NCI-H2029 (cell line): ENCODE measurements at places on chromosomes 1 and 21.

GRCh38 chr1:209881619-209882018, 53.8 kb downstream of the UTP25 start:
- DNase-seq: no peak

DNA sequence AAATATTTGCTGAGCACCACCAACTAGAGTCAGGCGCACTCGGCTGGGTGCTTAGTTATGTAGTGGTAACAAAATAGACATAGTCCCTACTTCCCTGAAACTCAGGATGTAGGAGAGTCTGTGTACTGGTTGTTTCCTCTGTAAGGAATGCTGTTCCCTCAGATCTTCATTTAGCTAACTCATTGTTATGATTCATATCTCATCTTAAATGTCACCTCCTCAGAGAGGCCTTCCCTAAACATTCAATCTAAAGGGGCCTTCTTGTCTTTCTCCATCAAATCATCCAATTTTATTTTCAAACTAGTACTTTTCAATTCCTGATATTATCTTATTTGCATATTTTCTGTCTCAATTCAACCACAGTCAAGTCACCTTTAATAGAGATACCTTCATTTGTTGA, 132.9 kb downstream of the PIK3R3 start:
- DNase-seq: no peak

GRCh38 chr1:88979749-88980116, 12.7 kb downstream of the KYAT3 start:
- DNase-seq: no peak

DNA sequence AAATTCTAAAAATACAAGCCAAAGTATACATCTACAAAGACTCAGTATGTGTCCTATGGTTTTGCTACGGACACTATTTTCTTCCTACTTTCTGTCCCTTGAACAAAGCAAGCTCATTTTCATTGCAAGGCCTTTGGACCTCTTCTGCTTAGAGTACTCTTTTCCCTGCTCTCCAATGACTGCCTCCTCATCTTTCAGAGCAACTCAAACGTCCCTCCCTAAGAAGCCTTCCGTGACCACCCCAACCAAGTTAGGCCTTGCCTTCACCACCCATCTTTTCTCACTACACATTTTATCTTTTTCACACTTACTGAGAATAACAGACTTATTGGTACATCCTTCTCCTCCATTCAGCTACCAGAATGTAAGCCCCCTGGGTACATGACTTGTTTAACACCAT, 39.9 kb downstream of the ENAH start:
- DNase-seq: no peak

DNA sequence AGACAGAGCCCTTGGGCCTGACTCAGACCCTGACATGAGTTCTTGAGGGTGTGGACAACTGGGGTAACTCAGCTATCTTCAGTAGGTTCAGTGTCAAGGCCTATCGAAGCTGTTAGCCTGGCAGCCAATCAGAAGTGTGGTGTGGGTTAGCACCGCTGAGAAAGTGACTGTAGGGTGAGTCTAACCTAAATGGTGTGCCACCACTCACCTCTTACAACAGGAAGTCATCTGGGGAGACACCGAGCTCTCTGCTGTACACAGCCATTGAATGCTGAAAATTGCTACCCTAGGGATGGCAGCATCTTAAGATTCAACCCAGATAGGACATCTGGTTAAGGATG, 44.6 kb downstream of the RASSF5 start:
- no peak for DNase-seq

DNA sequence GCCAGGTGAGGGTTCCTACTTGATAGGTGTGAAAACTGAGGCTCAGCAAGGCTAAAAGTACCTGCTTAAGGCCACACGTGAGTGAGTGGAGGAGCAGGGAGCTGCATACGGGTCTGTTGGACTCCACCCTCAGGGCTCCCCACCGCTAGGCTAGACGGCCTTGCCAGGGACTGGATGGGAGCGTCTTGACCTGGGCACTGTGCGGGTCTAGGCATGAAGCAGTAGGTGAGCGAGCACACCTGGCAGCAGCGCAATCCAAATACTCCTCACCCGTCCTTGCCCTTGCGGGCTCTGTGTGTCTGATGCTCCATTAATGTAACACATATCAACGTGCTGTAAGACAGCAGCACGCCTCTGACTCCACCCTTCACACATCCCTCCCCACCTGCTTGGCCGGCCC, 94.0 kb downstream of the LACTBL1 start:
- DNase-seq: no peak

DNA sequence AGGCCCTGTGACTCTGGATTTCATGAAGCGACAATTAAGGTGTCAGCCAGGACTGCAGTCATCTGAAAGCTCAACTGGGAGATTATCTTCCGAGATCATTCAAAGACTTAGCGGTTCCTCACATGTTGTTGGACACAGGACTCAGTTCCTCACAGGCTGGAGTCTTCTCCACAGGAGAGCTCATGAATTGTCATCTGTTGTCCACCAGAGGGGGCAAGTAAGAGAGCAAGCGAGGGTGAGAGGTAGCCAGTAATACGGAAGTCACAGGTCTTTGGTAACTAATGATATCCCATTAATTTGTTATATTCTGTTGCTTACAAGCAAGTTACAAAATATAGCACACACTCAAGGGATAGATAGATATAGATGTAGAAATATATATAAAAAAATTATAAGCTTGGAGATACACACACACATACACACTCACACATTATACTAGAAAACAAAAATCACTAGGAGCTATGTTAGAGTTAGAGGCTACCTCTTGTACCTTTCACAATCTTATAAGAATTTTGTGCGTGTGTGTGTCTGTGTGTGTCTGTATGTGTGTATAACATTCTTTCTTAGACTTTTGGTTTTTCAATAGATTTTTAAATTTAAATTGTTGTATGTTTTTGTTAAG, 1695.3 kb downstream of the BRINP3 start:
- peak; percentile 35 for DNase-seq

DNA sequence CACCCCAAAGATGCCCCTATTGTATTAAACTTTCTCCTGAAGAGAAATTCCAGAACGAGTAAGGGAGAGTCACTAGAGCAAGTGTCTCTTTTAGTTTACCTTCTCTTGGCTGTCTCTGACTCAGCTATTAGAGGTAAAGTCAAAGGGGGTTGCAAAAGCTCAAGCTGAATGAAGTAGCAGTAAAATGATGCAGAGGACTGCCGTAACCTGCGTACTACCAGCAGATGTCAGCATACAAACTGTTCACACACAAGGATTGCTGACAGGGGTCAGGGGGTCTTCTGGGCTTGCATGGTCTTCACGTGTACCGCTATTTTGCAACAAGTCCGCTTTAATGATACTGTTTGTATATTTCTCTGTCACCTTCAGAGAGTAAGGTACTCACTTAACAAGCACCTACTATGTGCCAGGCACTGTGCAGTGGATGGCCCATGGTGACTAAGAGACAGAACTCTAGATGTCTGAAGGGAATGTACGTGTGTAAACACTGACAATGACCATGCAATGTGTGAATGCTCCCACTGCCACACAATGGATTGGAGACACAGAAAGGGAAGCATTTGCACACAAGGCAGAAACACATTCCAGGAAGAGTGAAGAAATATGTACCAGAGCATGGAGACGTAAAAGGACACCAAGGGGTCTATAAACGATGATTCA, 34.9 kb downstream of the CHML start:
- no peak for DNase-seq

GRCh38 chr1:1435106-1435903, at the start of gene VWA1:
Gene VWA1 (plus strand): TSS chr1:1435690. CDS start chr1:1435749, 59 bp downstream.
- no peak for DNase-seq

- no peak for DNase-seq
These were observed 42.4 kb downstream of the SKI start for GRCh38 chr1:2270260-2271100.

GRCh38 chr21:37047079-37047478, 25.8 kb downstream of the PIGP start:
- DNase-seq: no peak

- no peak for DNase-seq
These were observed 757.3 kb downstream of the LTN1 start for GRCh38 chr21:28235169-28235895.

DNA sequence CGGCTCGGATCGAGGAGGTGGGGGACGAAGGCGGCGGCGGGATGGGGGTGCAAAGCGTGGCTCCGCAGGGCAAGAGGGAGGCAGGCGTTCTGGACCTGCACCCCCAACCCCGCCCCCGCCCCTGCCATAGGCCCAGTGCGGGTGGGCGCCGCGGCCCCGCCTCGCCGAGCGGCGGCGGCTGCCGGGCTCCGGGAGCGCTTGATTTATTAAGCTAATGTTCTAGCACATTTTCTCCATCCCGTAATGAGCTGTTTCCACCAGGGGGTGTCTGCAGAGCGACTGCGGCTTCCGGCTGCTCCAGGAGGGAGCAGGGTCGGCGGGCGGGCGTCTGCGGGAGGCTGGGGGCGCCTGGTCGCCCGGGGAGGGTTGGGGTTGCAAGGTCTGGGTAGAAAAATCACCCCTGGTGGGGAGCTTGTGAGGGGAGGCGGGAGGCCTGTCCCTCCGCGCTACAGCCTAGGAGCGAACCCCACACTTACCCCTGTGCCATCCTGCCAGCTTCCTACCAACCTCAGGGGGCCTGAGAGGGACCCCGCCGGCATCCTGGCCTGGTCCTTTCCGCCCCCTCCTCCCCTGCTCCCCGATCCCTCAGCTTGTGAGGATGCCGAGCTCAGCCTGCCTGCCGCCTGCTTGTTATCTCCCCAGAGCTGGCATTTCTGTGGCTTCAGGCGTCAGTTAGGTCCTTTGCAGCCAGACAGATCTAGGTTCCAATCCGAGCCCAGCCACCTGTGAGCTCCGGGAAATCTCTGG, 48.5 kb upstream of the ACOT11 start:
- no peak for DNase-seq

- no peak for DNase-seq
These were observed 188.3 kb downstream of the NRIP1 start for GRCh38 chr21:14876524-14876840.

GRCh38 chr1:63651161-63651701, 58.0 kb downstream of the PGM1 start:
- no peak for DNase-seq

GRCh38 chr1:208717525-208717924, 473.3 kb upstream of the PLXNA2 start:
- DNase-seq: no peak

DNA sequence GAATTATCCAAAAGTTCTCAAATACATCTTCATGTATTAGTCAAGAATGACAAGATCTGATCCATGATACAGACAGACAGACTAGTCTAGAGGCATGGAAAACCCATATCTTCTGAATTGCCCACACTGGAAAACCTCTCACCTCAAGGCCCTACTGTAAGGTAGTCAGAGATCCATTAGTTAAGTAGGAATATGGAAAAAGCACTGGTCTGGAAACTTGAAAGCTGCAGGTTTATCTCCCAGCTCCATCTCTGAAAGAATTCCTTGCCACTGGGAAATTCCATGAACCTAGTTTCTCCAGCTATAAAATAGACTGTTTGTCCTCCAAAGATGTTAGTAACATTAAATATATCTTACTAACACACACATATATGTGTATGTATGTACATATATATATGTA, 169.2 kb downstream of the AKT3 start:
- DNase-seq: no peak

- DNase-seq: no peak
These were observed 38.9 kb downstream of the MORN1 start for GRCh38 chr1:2352341-2352896.

GRCh38 chr21:36322083-36322424, 2.1 kb downstream of the MORC3 start:
- no peak for DNase-seq

GRCh38 chr1:156012051-156012817, 8.5 kb downstream of the SSR2 start:
- no peak for DNase-seq

DNA sequence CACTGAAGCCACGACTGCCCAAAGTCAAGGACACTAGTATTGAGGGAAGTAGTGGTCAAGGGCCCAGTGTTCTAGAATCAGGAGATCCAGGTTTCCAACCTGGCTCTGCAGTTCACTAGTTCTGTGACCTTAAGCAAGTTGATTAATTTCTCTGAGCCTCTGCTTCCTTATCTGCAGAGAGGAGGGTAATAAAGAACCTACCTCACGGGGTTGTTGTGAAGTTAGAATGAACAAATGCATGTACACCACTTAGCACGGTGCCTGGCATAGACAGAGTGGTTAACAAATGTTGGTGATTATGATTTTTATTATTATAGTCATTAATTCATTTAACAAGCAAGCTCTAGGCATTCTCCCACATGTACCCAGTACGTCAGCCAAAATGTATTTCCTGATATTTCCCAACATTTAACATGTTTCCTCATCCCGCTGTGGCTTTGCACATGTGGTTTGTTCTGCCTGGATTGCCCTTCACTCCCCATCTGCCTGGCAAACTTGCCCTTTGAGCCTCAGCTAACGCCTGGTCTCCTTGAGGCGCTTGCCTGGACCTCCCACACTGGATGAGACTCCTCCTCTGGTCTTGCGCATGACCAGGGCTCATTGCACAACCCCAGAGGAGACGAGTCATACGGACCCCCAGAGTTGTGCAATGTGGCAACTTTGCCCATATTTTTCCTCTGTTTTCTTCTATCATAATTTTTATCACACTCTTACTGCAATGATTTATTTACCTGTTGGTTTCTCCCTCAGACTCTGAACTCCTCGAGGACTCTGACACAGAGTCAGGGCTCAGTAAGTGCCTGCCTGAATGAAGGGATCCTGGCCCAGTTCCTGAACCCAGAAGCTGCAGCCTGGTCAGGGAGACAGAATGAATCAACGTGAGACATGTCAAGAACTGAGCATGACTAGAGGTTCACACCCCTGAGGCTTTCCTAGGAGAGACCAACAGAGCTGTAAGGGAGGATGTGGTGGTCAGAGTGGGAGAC, 20.7 kb upstream of the MFSD2A start:
- no peak for DNase-seq

DNA sequence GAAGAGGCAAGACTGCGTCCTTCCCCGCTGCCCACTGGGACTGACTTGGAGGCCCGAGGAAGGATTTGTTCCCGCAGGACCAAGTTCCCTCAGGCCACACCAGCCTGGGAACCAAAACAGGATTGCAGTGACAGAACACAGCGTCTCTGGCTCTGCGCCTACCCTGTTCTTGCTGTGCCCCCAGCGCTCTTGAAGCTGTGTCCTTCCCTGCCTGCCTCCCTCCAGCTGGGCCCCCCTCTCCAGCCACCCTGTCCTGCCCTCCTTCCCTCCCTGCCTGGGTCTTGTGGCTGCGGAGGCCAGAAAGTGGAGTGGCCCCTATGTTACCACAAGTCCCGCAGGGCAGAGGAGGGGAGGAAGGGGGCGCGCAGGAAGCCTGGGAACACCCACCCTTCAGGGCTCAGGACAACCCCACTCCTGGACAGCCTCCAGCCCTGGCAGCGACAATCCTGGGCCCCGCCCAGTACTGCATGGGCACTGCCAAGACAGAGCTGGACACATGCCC, 164.9 kb downstream of the DYRK1A start:
- peak; percentile 35 for DNase-seq

- DNase-seq: peak; percentile 92
These were observed 1.7 kb upstream of the FYB2 start for GRCh38 chr1:56820755-56821461.

DNA sequence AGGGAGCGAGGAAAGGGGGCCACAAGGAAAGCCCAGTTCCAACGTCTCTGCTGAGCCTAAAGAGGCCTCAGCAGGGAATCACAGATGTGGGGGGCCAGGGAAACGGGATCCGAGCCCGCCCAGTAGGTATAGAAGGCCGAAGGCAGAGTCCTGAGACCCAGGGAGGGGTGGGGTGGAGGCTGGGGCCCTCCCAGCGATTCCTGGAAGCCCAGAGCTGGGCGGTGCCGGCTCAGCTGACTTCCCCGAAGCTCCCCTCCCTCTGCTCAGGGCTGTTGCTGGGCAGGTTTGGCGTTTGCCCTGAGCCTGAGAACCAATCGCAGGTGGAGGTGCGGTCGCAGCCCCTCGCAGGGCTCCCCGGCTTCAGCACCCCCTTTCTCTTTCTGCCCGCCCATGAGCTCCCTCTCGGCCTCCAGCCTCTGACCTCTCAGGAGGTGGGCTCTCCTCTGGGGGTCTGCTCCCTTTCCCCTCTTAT, 12.8 kb downstream of the ADAMTSL4 start:
- DNase-seq: peak; percentile 79
